ENCODE measurements at places on chromosomes 7 and 10.
A peak's percentile ranks its signal among the peaks of the same experiment; 100 is the strongest.

- DNase-seq = no peak
Observed at GRCh38 chr7:148753224-148753623, 54.5 kb downstream of the CUL1 start.

GRCh38 chr10:113643183-113643582, 20.7 kb downstream of the NRAP start:
- DNase-seq = no peak

- no peak for DNase-seq
Observed at GRCh38 chr7:71775648-71776047, 636.5 kb downstream of the CALN1 start.

DNA sequence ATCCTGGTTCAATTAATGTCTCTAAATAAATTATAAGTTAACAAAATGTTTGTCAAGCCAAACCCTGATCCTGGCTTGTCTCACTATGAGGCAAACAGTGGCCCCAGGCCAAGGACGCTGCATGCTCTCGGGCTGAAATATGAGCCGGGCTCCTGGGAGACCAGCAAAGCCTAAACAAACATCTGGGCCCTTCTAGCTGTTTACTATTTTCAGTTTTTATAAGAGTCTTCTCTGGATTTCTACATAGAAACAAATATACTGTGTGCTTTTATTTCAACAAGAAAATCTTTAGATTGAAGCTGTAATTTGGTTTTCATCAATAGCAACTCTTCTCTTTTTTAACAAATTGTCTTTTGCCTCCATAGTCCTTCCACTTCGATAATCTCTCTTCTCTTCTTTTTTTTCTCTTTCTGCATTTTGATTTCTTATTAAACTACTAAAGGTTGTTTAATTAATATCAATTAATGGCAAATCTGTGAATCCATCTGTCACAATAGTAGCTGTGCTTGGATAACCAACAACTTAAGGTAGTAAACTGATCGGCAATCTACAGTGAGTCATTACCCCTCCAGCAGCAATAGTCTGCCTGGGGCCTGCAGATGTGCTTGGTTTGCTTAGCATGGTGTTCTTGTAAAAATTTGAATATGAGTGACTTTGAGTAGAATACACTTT, 83.3 kb upstream of the DNAJC1 start:
- DNase-seq = peak; percentile 64

DNA sequence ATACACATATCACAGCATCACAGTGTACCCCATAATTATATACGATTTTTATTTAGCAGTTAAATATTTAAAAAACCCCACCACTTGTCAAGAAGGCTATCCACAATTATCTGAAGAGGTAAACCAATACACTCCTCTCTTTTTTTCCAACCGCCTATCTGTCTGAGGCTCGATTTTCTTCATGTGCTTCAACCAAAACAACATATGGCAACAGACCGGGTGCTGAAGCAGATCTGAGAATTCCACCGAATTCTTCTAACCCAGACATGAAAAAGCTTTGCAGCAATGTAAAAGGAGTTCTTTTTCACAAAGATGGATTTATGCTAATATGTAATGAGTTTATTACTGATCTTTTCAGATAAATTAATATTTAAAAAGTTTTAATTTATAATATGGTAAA, 132.4 kb upstream of the RHEB start:
- peak; percentile 81 for DNase-seq

- no peak for DNase-seq
Observed at GRCh38 chr10:126094537-126094936, 198.2 kb downstream of the FANK1 start.

DNA sequence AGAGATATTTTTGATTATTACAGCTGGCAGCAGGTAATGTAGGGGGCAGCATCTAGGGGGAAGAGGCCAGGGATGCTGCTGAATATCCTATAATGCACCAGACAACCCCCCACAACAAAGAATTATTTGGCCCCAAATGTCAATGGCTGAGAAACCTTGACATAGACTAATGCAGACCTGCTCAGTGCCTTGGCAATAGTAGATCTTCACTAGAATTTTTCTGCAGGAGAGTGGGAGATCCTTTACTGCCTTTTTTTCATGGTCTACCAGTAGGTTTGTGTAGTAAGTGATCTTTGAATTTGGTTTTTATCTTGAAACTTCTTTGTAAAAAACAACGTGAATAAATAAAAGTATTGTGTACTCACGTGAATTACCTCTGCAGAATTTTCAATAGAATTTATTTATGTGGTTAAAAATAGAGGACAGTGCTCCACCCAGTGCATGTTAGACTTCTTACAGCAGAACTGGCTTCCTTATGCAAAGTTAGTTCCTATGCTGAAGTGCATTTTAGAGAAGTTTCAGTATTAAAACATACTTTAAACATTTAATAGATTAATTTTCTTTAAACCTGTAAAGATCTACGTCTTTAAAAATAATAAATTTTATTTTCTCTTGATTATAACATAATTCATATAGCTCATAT, 199.6 kb upstream of the HDAC9 start:
- DNase-seq = no peak

DNA sequence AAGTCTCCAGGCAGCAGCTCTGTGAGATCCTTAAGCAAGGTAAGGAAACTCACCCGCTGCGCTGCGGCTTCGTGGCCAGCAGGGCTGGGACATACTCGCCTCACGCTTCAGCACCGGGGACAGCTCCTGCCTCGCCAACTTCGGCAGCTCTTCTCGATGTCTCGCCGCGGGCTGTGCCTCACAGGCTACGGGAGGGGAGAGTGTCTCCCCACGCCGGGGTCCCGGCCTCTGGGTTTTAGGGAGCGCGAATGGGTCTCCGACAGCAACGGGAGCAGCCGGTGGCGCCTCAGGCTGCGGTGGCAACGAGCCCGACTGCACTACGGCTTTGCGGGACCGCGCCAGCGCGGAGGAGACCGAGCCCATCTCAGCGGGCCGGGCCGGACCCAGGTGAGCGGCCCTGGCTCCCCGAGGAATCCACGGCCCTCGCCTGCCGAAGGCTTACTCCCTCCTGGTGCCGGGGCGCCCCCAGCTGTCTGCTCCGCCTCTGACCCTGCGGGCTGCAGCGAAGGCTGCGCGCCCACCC, 62.4 kb downstream of the LSM5 start:
- DNase-seq = peak; percentile 86

DNA sequence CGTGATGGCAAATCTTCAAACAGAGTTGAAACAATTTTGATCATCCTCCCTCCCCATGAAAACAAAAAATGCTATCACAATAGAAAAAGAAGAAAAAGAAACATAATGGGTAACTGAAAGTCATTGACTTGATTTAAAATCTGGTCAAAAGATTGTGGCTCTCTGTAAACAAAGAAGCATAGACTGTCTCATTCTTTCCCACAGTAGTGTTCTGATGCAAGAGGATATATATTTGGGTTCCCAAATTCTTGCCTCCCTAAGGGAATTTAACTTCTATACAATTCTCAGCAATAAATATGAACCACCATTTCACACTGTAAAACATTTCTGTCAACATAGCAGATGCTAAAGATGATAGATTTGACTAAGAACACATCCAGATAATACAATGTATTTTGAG, 32.8 kb upstream of the MEOX2 start:
- DNase-seq = no peak

GRCh38 chr10:127283576-127283975, 87.2 kb upstream of the INSYN2A start:
- no peak for DNase-seq

DNA sequence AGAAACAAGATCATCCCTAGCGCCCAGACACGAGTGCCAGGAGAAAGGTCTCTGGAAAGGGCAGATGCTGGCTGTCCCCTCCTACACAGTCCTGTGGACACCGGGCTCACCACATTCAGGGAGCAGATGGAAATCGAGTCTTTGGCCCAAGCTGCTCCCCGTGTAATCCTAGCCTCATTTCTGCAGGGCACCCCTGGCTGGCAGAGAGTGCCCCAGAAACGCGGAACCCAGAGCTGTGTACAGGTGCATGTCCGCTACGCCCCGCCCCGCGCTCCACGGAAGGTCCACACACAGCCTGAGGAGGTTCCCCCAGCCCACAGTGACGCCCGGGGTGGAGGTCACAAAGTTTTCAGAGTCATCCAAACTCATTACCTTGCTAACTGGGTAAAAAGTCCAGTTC, 202.8 kb downstream of the MAD1L1 start:
- DNase-seq = no peak

DNA sequence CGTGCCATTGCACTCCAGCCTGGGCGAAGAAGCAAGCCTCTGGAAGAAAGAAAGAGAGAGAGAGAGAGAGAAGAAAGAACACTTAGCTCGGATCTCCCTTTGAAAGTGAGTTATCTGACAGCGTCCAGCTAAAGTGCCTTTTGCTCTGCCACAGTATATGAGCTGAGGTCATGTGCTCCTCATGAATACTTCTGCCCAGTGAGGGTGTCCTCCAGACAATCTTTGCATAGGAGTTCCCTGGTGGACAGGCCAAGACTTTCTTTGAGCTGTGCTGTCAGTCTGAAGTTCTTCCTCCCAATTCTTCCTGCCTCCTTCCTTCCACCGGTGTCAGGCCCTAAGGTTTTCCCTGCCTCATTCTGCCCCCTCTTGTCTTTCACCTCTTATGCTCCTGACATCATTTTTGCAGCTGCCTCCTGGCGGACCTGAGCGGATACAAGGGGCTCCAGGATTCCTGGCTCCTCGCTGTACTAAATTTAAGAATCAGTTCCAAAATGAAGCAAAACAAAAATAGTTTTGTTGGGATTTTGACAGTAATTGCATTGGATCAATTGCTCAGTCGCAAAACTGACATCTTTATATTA, 31.9 kb downstream of the XRCC2 start:
- no peak for DNase-seq

- no peak for DNase-seq
Observed at GRCh38 chr7:91492317-91492716, 228.1 kb downstream of the FZD1 start.

DNA sequence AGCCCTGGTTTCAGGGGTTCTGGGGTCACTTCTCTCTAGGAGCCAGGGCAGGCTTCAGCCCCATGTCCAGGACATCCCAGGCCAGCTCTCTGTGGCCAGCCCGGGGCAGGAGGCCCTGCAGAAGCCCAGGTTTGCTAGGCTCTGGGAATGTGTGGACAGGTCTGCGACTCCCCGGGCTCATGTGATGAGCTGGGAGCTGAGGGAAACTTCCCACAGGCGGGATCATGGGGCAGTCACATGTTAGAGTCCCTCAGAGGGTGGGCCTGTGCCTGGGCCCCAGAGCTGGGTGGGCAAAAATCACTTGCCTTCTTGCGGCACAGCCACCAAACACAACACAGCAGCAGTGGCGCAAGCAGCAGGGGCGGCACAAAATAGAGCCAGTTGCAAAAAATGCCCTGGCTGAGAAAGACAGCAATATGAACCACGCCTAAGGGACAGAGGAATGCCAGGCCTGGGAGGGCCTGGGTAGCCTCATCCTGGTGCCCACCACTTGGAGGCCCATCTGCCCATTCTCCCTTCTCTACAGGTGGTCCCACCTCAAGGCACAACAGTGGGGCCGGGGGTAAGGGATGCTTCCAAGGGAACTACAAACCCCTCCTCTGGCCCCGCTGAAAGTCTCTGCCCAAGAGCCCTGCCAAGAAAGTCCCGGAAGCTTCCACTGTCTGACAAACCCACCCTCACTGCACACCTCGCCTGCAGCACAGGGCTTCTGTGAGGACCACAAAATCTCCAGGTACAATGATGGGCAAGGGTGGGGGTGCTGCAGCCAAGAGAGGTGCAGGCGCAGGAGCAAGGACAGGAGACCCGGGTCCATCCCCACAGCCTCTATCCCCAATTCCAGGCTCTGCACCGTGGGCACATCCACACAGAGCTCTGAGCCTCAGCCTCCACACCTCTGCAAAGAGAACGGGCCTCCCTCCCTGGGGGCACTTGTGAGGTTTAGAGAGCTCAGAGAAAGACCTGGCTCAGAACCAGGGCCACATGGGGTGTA, 34.6 kb upstream of the ANTXRL start:
- no peak for DNase-seq

DNA sequence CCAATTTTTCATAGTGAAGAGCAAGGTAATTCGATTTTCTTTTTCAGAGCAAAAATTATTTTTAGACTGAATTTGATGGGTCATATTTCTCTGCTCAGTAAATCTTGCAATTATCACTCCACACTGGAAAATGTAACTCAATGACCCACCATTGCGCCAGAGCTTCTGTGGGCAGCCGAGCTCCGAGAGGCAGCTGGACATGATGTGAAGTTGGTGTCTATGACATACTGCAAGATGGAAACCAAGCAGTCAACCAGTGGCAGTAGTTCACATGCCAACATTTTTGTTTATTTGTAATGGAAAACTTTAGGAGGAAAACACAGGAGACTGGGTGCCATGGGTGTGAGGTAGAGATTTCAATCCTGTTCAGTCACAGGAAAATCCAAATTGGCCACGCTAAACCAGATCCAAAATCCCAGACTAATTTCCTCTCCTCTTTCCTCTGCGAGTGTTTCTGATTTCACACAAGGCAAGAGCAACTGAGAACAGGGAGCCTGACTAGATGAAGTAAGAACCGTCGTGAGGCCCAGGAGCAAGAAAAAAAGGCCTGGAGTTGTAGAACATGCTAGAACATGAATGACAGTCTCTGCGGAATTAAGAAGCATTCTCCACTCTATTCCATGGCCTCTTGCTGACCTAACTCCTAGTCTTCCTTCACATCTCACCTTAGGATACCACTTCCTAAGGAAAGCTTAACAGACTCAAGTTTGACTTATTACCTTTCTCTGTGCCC, 39.3 kb downstream of the CALD1 start:
- no peak for DNase-seq

GRCh38 chr10:85149766-85150165, 821.4 kb downstream of the CCSER2 start:
- no peak for DNase-seq
